ENCODE measurements at places on chromosomes 1 and 21. TPM values are rescaled to one million over a fixed set of nuclear protein-coding genes. Genes with fewer than 3 reads are reported as not detected.
A peak's percentile ranks its signal among the peaks of the same experiment; 100 is the strongest.

GRCh38 chr1:2248127-2248826, 20.2 kb downstream of the SKI start:
- DNase-seq: peak; percentile 81

The PRR9 gene
- total RNA-seq: not detected

DNA sequence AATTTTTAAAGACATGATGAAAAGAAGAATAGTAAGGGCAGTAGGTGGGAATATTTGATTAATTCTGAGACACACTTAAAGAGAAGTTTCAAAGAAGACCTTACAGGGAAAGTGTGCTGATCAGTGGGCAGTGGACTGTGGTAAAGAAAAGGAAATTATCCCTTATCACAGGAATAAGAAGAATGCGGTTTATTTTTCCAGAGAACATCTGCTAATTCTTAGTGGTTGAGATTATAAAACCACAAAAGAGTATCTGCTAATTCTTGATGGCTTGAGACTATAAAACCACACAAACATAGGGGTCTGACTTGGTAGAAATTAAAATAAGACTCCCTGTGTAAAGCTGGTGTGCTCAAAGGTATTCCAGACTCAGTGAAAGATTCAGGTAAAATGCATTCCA, 60.0 kb upstream of the KCTD3 start:
- DNase-seq: no peak

DNA sequence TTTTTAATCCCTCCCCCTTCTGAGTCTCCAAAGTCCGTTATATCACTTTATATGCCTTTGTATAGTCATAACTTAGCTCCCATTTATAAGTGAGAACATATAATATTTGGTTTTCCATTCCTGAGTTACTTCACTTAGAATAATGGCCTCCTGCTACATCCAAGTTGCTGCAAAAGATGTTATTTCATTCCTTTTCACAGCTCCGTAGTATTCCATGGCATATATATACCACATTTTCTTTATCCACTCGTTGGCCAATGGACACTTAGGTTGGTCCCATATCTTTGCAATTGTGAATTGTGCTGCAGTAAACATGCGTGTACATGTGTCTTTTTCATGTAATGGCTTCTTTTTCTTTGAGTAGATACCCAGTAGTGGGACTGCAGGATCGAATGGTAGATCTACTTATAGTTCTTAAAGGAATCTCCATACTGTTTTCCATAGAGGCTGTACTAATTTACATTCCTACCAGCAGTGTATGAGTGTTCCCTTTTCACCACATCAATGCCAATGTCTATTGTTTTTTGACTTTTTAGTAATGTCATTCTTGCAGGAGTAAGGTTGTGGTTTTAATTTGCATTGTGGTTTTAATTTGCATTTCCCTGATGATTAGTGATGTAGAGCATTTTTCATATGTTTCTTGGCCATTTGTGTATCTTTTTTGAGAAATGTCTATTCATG, 12.3 kb downstream of the MAN1C1 start:
- no peak for DNase-seq

The BGLAP gene
- total RNA-seq: 1.1 TPM

The CCDC190 gene
- total RNA-seq: not detected
